ENCODE measurements at places on chromosomes 1 and 21.
A peak's percentile ranks its signal among the peaks of the same experiment; 100 is the strongest.

DNA sequence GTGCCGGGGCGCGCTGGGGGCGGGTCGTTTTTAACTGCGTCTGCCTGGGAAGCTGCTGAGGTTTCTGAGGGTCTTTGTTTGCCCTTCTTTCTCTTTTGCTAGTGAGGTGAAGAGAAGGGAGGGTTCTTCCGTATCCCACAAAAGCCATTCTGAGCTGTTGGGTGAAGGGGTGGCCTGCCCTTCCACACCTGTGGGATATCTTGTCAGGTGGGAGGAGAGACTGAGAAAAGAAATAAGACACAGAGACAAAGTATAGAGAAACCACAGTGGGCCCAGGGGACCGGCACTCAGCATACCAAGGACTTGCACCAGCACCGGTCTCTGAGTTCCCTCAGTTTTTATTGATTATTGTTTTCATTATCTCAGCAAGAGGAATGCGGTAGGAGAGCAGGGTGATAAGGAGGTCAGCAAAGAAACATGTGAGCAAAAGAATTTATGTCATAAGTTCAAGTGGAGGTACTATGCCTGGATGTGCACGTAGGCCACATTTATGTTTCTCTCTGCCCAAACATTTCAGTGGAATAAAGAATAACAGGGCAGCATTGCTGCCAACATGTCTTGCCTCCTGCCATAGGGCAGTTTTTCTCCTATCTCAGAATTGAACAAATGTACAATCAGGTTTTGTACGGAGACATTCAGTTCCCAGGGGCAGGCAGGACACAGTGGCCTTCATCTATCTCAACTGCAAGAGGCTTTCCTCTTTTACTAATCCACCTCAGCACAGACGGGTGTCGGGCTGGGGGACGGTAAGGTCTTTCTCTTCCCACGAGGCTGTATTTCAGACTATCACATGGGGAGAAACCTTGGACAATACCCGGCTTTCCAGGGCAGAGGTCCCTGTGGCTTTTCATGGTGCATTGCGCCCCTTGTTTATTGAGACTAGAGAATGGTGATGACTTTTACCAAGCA lies 972 bp downstream of the PGBD2 start:
- no peak for DNase-seq

DNA sequence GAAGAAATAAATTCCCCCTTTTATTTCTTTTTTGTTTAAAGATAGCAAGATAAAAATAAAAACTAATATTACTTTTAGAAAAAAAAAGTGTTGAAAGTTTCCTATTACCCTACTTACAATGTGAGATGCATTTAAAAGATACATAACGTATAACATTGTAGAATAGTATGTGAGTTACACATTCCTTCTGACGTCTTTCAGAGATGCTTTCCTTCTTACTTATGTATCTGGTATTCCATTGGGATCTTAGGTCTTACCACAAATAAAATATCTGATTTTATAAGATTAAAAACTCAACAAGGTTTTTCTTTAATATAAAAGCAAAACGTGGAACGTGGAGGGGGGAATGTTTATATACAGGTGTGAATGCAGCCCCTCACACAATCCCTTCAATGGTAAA lies 147.2 kb upstream of the ETS2 start:
- no peak for DNase-seq

- no peak for DNase-seq
Measured at GRCh38 chr1:234621657-234622335, 11.8 kb upstream of the IRF2BP2 start.

DNA sequence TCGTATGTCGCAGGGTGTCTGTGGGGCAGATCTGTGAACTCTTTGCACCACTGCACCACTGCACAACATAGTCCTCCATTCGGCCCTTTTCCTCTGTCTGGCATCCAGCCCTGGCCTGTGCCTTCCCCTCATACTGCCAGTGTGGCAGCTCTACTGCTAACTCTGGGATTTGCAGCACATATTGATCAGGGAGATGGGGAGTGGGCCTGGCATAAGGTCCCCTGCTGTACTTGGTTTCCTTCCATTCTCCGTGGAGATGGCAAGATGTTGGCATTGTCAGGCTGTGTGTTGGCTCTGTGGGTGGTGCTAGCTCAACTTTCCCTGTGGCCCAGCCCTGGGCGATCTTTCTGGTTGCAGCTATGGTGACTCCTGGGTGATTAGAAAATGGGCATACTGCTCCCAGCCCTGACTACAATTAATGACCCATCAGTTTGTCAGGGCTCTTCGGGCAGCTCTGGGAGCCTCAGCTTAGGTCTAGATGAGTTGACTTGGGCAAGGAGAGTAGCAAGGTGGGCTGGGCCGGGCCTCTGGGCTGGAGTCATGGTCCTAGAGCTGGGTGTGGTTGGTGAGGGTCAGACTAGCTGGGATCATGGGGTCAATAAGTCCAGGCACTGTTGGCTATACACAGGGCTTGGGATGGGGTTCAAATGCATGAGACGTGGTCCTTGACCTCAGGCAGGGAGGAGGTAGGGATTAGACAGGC lies 11.4 kb downstream of the PTPRU start:
- DNase-seq, result no peak

GRCh38 chr1:58249737-58250586 lies 296.6 kb downstream of the OMA1 start:
- no peak for DNase-seq

DNA sequence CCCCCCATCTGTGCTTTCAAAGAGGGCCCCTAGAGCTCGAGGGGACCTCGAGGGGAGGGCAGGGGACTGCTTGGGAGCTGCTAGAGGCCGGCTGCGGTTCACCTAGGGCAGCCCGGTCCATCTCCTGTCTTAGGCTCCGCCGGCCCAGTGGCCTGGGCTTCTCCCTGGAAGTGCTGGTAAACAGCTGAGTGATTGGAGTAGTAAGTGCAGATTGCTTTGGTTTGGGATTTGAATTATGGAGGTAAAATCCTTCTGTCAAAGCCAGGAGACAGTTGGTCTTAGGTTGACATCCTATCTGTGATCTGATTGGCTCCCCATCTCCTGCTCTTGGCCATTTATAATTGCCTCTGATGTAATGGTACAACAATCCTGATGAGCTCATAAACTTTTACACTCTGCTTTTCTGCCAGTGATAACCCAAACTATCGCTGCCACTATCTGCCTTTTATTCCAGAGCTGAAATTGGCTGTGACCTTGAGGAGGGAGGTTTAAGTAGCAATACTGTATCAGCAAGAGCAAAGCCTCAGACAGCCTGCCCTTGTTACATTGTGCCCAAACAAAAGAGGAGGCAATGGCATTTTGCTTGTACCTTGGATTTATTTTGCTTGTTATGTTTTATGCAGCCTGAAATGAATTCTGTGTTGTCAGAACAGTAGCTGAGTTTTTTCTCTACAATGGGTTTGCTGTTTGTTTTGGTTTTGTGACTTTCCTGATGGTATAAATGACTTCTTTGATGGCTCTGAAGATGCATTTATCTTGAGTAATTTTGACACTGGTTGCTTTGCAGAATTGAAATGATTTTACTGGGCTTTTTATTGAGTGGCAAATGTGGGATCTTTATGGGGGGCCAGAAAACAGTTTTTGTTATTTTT lies 2.4 kb downstream of the ARID1A start:
- peak; percentile 36 for DNase-seq

DNA sequence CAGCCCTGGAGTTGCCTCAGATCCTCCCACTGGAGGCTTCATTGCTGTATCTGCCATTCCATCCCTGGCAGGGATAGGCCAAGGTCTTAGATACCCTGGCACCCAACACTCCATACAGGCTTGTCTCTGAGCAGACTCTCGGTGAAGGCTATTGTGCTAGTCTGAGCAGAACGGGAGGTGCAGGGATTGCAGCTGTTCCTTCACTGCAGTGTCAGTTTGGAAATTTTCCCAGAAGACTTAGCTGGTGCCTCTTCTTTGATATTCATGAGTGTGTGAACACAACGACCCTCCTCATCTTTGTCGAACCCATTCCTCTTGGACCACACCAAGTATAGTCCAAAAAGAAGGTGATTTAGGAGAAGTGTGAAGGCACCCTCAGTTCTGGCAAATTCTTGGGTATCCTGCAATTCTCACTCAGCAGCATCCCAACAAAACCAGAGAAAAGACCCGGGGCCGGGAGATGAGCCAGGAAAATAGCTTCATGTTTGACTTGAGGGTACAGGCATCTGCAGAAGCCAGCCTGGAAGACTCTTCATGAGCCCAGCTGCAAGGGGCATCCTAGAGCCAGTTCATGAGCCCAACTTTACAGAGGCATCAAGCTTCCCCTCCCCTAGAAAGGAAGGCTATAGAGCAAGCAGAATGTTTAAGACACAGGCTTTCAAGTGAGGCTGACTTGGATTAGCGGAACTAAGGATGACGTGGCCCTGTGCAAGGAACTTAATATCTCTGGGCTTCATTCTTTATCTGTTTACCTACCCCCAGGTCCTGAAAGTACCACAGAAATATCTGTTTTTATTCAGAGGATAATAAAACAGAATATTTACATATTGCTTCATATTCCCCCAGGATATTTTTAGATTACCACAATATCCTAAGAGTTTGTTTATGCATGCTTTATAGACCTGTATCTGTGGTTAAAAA lies 38.8 kb upstream of the HAO2 start:
- DNase-seq, result no peak

- no peak for DNase-seq
Measured at GRCh38 chr1:210565306-210565705, 236.6 kb downstream of the HHAT start.

DNA sequence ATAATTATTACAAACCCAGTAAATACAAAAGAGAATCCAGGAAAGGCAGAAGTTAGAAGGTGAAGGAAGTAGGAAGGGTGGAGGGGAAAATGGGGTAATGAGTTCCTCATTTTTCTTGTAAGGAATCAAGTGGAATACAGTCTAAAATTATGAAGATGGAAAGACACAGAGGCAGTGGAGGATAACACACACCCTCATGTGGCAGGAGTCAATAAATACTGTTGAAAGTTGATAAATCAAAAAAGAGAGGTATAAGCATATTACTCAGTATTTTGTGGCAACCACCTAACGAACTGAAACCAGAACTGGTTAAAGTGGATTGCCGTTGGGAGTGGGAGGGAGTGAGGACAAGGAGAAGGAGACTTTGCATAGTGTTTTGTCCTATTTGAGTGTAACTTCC lies 78.6 kb upstream of the SLC44A3 start:
- no peak for DNase-seq

- no peak for DNase-seq
Measured at GRCh38 chr1:206970446-206970845, at the start of gene FCAMR. Gene FCAMR (minus strand): TSS chr1:206970460. CDS start chr1:206970125, 335 bp downstream.

DNA sequence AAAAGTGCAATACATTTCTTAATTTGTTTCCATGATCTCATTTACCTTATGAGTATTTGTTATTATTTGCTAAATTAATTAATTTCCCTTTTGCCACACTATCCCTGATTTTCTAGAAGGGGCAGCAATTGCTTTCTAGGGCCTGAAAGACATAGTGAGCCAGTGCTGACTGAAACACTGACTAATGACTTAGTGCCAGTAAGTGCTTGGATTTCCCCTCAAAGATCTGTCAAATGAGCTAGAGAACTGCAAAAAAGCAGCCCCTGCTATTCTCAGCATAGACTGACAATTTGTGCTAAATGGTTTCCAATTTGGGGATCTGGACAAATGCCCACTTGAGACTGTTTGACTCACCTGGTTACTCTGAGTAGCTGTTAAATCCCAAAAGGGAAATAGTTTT lies 35.6 kb upstream of the USH2A start:
- DNase-seq, result no peak

GRCh38 chr1:22105611-22106207 lies 37.2 kb downstream of the WNT4 start:
- DNase-seq, result peak; percentile 50

DNA sequence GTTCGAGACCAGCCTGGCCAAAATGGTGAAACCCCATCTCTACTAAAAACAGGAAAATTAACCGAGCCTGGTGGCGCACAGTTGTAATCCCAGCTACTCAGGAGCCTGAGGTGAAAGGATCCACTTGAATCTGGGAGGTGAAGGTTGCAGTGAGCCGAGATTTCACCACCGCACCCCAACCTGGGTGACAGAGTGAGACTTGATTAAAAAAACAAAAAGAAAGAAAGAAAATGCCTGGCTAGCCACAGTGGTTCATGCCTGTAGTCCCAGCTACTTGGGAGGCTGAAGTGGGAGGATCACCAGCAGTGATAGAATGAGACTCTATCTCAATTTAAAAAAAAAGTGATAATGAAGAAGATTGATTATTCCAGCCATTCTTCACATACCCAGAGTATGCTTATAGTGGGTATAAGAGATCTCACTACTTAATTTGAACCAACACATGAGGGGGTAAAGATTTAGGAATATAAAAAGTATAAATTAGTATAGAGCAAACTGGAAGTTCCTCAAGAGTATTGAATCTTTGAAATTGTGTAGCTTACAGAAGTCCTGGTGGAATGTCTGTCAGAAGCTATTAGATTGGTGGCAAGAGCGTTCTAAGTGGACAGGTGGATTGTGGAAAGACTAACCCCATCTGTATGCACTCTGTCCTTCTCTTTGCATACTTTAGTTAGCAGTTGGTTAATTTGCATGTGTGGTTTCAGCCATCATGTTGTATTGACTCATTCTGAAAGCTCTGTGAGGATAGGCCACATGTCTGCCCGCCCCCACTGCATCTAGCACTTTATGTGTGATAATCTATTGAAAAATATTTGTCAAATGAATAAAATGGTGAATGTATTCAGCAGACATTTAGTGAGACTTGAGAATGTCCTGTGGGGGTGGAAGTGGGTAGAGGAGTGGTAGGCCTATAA lies 25.0 kb downstream of the RLF start:
- DNase-seq, result no peak

DNA sequence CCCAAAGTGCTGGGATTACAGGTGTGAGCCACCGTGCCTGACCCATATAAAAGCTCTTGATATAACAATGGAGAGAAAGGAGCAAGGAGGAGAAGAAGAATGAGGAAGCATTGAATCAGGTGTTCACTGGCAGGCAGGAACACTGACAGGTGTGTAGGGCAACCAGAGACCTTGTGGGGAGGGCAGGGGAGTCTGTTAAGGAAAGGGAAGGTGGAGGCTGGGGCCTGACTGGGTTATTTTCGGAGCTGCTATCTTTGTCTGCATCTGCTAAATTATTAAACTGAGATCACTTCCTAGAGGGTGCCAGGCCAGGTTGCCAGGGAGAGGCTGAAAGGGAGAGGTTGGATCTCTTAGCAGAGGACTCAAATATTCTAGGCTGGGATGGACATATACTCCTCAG lies 6.8 kb upstream of the TRNP1 start:
- no peak for DNase-seq

- no peak for DNase-seq
Measured at GRCh38 chr1:162175379-162176081, 106.0 kb downstream of the NOS1AP start.

- DNase-seq, result no peak
Measured at GRCh38 chr1:210654176-210654981, 325.7 kb downstream of the HHAT start.

- no peak for DNase-seq
Measured at GRCh38 chr21:46286648-46287002, 483 bp downstream of the YBEY start.

- DNase-seq, result no peak
Measured at GRCh38 chr1:240109920-240110636, 18.4 kb downstream of the FMN2 start.

- no peak for DNase-seq
Measured at GRCh38 chr1:25724966-25725365, 75.0 kb upstream of the SELENON start.

GRCh38 chr1:19344372-19344810 lies 32.3 kb downstream of the SLC66A1 start:
- no peak for DNase-seq
